ENCODE measurements at places on chromosomes 6 and 20. TPM values are rescaled to one million over a fixed set of nuclear protein-coding genes. Genes with fewer than 3 reads are reported as not detected.

Gene C6orf52
- total RNA-seq = 5.7 TPM

Gene OR14J1
- total RNA-seq = not detected

- DNase-seq = no peak
Measured at GRCh38 chr6:51330971-51331370, 512.3 kb downstream of the TFAP2B start.

GRCh38 chr6:102619585-102619984 lies 1226.1 kb downstream of the GRIK2 start:
- DNase-seq = no peak

GRCh38 chr6:32081168-32081990 lies 27.8 kb downstream of the TNXB start:
- no peak for DNase-seq

DNA sequence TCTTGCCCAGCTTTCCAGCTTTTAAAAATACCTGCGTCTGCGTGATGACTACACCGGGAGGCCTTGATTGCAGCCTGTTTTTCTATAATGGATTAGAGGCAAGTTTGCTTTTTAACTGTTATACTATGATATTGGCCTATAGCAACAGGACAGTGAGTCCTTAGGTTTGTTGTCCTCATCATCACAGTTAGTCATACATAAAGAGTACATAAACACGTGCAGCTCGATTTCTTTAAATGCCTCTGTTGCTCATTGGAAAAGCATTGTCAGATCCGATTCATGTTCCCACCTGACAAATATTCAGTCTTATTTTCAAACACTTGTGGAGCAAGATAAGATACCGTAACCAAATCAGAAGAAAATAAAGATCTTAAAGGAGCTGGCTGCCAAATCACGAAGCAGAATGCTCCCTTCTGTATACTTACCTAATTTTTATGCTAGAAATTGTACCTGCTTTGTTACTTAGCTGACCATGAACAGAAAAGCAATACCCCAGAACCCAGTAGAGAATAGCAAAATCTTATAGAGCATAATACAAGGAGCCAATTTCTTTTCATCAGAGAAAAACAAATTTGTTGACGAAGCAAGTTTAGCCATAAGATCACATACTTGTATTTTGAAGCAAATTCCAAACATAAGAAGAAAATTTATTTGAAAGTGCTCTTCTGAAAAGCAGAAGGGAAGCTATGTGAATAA lies 100.4 kb downstream of the TMEM200A start:
- DNase-seq = no peak

DNA sequence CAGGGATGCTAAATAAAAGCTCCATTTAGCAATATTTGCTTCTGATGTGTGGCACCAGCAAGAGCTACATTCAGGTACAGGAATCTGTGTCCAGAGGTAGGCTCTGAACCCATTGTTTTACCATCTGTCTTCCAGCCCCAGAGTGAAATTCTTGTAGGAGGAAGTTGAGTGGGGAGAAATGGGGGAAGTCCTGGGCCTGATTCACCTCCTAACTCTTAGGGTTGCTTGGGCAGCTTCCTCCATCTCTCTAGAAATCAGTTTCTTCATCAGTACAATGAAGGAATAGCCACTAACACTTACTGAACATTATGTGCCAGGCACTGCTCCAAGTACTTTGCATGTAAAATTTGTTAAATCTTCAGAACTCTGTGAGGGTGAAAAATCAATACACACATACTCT lies 35.1 kb upstream of the TSPYL1 start:
- no peak for DNase-seq

All from activated naive CD8-positive, alpha-beta T cell treated with anti-CD3 and anti-CD28 coated beads for 36 hours (primary cell).